Muscle of leg (tissue), 16 donors: ENCODE measurements at places on chromosomes 11 and 22. TPM values are rescaled to one million over a fixed set of nuclear protein-coding genes. Genes with fewer than 3 reads are reported as not detected.
A peak's percentile ranks its signal among the peaks of the same experiment; 100 is the strongest.

The CRYBB3 gene
- total RNA-seq = 0.13 TPM

DNA sequence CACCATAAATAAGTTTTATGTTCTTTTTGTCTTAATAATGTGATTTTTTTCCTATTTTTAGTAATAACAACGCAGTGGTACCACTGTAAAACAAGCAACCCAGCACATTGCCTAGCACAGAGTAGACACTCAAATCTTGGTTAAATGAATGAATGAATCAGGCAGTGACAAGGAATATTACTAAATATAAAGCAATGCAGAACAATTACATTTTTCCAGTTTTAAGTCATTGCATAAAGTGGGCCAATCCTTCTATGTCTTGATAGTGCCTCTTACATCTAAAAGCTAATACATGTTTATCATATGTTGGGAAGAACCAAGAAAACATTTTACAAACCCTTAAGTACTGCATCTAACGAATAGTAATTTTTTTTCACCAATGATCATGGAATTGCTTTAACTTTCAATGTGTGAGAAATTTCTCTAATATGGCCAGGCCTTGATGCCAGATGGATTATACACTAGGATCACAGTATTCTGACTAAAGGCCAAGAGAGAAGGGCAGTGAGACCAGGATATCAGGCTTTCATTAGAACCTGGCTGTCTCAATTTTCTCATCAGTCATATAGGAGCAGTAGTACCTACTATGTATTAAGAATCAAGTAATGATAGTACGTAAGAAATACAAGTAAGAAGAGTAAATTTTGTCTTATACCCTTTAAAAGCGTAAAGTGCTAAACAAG is 88.5 kb downstream of the TRIM44 start:
- peaks cover 8% of the 10 kb centered on the region for H3K36me3 ChIP-seq
- no peak overlapping the region for H3K27ac ChIP-seq
- H3K27me3 ChIP-seq = no peaks in the 10 kb centered on the region
- H3K4me1 ChIP-seq = no peaks in the 10 kb centered on the region
- DNase-seq = no peak

The IGSF9B gene
- total RNA-seq = 8.1 TPM

The MGAT3 gene
- 1.7 TPM for total RNA-seq

GRCh38 chr11:57179681-57180080 is 2.1 kb upstream of the LRRC55 start:
- H3K36me3 ChIP-seq = no peaks in the 10 kb centered on the region
- H3K4me1 ChIP-seq = peaks cover 24% of the 10 kb centered on the region
- H3K4me3 ChIP-seq = no peak overlapping the region
- DNase-seq = no peak
- no peak overlapping the region for H3K27ac ChIP-seq

- no peaks in the 10 kb centered on the region for H3K4me1 ChIP-seq
- DNase-seq = no peak
- H3K27ac ChIP-seq = no peak overlapping the region
- no peak overlapping the region for H3K4me3 ChIP-seq
- no peaks in the 10 kb centered on the region for H3K36me3 ChIP-seq
Measured at GRCh38 chr11:127965939-127966668, 621.3 kb downstream of the ETS1 start.

DNA sequence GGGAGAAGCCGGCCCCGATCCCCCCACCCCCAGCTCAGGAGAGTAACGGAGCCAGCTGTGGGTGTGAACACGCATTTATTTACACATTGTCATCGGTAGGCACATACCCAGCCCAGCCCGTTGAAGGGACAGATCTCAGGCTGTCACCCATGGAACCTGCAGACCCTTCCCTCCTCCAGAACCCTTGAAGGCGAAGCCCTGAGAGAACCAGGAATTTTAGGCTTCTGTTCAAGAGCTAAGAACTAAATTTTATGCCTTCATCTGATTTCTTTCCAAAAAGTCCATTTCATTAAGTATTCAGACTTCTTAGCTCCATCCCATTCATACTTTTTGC is 379 bp upstream of the BRMS1 start:
- DNase-seq = no peak
- peak overlapping the region; percentile 88 for H3K27ac ChIP-seq
- peak overlapping the region; percentile 89 for H3K4me3 ChIP-seq

The RIMBP3C gene
- 0.40 TPM for total RNA-seq
